ENCODE measurements at places on chromosomes 1 and 21. TPM values are rescaled to one million over a fixed set of nuclear protein-coding genes. Genes with fewer than 3 reads are reported as not detected.
A peak's percentile ranks its signal among the peaks of the same experiment; 100 is the strongest.

Gene PLA2G2F
- polyA plus RNA-seq = not detected

Gene LDLRAD2
- polyA plus RNA-seq = 4.4 TPM

- DNase-seq = peak; percentile 93
Measured at GRCh38 chr1:33972676-33973395, 109.0 kb downstream of the HMGB4 start.

GRCh38 chr1:232982238-232982944 lies 32.0 kb downstream of the NTPCR start:
- DNase-seq = no peak

Gene GBP6
- polyA plus RNA-seq = 0.35 TPM

- no peak for DNase-seq
Measured at GRCh38 chr1:221723848-221724236, 18.0 kb downstream of the DUSP10 start.

Gene GSTM1
- polyA plus RNA-seq = 1.8 TPM

GRCh38 chr1:223802602-223803001 lies 43.1 kb downstream of the TP53BP2 start:
- no peak for DNase-seq

- no peak for DNase-seq
Measured at GRCh38 chr1:239221656-239222055, 164.7 kb upstream of the CHRM3 start.

DNA sequence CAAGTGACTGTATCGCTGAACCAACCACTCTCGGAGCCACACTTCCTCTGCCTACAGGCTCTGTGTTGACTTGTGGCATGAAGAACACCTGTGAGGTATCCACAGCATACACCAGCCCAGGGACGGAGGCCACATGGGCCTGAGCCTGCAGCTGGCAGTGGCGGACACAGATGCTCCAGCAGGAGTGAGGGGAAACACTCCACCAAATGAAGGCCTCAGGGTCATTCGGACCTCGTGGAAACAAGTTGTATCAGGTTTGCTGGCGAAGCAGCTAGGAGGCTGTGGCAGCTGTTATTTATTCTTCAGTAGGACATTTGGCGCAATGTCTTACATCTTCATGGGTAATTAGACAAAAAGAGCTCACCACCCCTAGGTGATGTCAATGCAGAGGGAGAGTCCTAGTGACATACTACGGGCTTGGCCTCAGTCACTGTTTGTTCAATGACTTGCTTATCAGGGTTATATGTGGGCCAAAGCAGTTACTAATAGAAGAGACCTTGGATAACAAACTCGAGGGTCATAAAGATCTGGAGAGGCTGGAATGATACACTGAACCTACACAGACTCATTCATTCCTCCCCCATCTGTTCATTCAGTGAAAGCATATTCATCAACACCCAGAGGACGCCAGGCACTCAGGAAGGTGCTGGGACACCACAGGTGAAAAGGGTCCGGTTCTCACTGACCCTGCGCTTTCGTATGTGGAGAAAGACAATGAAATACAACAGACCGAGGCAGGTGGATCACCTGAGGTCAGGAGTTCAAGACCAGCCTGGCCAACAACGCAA lies 11.6 kb upstream of the ETS2 start:
- no peak for DNase-seq

DNA sequence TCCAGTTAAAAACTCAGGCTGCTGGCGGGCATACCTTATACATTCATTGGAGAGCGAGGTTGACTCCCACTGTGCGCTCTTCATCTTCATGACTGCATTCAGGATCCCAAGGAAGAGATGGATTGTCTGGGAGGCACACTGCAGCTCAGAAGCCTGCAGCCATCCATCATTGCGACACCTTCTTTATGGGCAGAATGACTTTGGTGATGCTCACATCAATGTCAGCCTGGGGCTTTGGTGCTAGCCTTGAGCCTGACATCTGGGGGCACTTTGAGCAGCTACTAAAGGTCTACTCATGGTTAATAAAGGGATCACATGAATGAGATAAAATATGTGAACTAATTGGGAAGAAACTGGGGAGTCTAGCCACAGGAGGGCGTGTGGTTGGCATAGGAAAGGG lies 229.3 kb downstream of the PRDM2 start:
- peak; percentile 23 for DNase-seq

- DNase-seq = peak; percentile 13
Measured at GRCh38 chr21:26546446-26547097, 26.5 kb downstream of the CYYR1 start.

DNA sequence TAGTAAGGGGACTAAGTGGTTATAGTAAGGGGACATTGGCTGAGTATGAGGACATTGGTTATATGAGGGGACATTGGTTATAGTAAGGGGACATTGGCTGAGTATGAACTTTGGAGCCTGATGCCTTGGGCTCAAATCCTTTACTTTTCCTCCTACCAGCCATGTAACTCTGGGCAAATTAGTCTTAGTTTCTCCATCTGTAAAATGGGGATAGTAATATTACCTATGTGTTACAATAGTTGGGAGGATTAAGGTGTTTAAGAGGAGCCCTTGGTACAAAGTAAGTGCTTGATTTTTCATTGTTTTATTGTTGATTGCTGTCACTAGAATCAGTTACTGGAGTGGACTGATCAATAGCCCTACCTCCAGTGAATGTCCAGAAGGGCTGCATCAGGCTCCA lies 2.8 kb downstream of the OSCP1 start:
- no peak for DNase-seq

- DNase-seq = no peak
Measured at GRCh38 chr1:241939798-241940197, 17.8 kb upstream of the BECN2 start.

- DNase-seq = no peak
Measured at GRCh38 chr1:37845786-37846185, 13.6 kb downstream of the MTF1 start.

DNA sequence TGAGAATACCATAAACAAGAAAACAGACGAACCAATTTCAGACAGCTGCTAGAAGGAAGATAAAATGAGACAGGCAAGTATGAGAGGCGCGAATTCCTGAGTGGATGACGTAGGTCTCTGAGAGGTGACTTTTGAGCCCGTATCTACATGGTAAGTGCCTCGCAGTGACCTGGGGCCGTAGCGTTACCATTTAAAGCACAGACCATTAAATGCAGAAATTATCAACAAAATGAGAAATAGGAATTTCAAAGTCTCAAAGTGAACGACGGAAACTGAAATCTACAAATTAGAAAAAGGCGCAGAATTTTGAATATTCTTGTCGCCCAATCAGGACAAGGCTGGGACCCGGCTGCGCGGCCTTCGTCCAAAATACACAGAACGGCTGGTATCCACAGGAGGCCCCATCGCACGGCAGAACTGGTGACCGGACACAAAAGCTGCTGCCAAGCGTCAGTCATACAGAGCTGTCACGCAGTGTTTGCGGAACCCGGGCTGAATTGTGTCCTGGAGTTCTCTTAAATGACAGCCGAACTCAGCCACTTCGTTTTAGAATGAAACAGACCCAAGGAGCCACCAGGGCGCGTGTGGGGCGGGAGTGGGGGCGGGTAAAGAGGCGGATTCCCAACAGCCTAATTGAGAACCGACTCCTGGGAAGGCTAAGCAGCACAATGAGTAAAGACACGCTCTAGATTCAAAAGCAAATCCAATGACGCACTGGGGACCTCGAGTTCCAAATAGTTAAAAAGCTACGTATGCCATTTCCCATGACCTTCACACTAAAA lies 13.8 kb upstream of the BOLA1 start:
- DNase-seq = peak; percentile 90

GRCh38 chr21:24948186-24948585 lies 659.1 kb downstream of the MRPL39 start:
- DNase-seq = no peak

DNA sequence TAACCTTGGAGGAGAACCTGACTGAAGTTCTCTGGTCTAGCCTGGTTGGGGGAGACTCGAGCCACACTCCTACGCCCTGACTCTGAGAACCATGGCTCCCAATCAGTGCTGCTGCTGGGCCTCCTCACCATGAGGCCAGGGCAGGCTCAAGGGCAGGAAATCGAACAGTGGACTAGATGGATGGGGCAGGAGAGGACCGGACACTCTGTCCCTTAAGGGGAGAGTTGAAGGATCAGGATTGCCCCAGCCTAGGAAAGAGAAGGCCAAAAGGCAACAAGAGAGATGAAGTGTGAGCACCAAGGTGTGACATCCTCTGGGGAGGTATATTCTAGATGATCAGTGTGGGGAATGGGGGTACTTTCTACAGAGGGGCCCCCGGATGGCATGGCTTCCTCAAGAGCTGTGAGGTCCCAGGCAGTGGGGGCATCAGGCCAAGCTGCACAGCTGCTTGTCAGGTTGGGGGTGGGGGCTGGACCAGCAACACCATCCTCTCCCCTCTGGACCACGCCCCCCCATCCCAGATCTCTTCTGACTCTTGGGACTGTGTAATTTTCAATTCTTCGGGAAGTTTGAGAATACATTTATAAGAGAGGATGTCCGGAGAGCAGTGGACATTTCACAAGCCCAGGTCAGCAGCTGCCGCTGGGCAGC lies 34.0 kb downstream of the MX1 start:
- no peak for DNase-seq

- DNase-seq = no peak
Measured at GRCh38 chr1:101098327-101098726, 72.7 kb upstream of the DPH5 start.

- no peak for DNase-seq
Measured at GRCh38 chr1:228362884-228363450, 43.7 kb downstream of the TRIM11 start.

GRCh38 chr21:38525454-38525853 lies 27.2 kb upstream of the ERG start:
- DNase-seq = no peak

DNA sequence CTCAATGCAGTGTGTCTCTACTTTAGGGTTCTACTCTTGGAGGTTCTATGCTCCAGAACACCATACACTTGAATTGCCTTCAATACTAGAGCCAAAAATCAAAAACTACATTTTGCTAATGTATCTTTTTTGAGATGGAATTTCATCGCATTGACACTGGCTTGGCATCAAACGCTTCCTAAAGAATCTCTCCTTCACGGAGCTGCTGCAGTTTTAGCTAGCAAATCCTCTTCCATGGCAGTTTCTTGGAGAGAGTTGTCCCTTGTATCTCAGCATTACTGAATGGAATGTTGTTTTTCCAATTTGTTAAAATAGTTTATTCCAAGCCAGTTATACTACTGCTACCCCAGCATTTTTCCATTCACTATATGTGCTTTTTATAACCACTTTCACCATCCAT lies 17.7 kb downstream of the SDCCAG8 start:
- DNase-seq = no peak
